DMS53 (cell line): ENCODE measurements at places on chromosomes 4 and X.

GRCh38 chr4:7831330-7831729, 108.3 kb downstream of the AFAP1 start:
- no peak for DNase-seq

- no peak for DNase-seq
Observed at GRCh38 chrX:39935411-39936064, 162.2 kb downstream of the BCOR start.

- DNase-seq, result no peak
Observed at GRCh38 chrX:43663173-43663572, 7.1 kb downstream of the MAOA start.

- DNase-seq, result no peak
Observed at GRCh38 chr4:180285796-180286195, 1957.4 kb upstream of the TENM3 start.

GRCh38 chrX:16316331-16316730, 149.1 kb downstream of the MAGEB17 start:
- no peak for DNase-seq

GRCh38 chr4:38011511-38012162, 51.4 kb downstream of the PTTG2 start:
- DNase-seq, result no peak

DNA sequence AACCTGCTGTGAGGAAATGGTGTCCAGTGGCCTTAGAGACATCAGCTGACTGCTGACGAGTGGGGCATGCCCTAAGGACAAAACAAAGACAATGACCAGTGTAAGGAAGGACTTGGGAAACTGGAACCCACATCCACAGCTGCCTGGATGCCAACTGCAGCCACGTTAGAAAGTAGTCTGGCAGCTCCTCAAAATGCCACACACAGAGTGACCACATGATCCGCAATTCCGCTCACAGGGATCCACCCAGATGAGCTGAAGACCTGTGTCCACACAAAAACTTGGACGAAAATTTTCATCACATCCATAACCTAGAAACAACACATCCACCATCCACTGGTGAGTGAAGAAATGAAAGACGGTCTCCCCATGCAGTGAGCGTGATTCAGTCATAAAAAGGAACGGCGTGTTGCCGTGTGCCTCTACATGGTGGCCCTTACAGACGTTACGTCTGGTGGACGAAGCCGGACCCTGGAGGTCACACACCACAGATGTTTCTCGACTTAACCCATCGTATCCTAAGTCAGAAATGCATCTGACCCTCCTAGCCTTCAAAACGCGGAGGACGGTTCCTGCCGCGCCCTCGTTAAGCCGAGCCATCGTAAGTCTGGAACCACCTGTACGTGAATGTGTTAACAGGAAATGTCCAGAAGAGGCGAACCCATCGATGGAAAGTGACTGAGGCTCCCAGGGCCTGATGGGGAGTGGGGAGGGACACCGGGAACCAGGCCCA, 40.6 kb upstream of the MXD4 start:
- peak; percentile 51 for DNase-seq

GRCh38 chrX:113548308-113549015, 707.8 kb upstream of the AMOT start:
- no peak for DNase-seq

- DNase-seq, result no peak
Observed at GRCh38 chr4:140076307-140076706, 77.7 kb downstream of the MAML3 start.
